PC-9 (cell line): ENCODE measurements at places on chromosomes 12 and 14. TPM values are rescaled to one million over a fixed set of nuclear protein-coding genes. Genes with fewer than 3 reads are reported as not detected.

KCNH5 gene
- 1.4 TPM in 2 replicates for total RNA-seq

DNA sequence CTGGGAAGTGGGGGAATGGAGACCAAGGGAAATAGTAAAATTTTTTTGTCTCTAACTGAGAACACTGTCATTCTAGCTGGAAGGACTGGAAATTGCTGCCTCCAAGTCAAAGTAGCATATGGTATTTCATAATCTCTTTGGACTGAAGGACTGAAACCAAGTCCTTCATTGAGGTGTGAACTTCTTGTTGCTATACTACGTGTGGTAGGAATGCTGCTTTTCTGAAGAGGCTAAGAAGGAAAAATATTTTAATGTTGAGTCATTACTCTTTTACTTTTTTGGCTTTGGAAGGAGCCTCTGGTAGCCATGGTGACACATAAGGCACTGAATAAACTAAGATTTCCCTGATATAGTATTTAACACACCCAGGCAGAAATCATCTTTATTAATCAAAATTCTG lies 465.4 kb downstream of the NPAS3 start:
- H3K4me1 ChIP-seq, result peaks cover 11% of the 10 kb centered on the region
- no peak overlapping the region for H3K4me3 ChIP-seq
- no peaks in the 10 kb centered on the region for H3K27me3 ChIP-seq
- peak; percentile 10 for DNase-seq
- peak overlapping the region; percentile 44 for H3K27ac ChIP-seq
- H3K36me3 ChIP-seq, result no peaks in the 10 kb centered on the region

GRCh38 chr12:123089631-123090353 lies 61.1 kb downstream of the PITPNM2 start:
- no peaks in the 10 kb centered on the region for H3K27me3 ChIP-seq
- peak overlapping the region; percentile 85 for H3K27ac ChIP-seq
- H3K4me1 ChIP-seq, result peaks cover 93% of the 10 kb centered on the region
- H3K4me3 ChIP-seq, result no peak overlapping the region
- H3K36me3 ChIP-seq, result no peaks in the 10 kb centered on the region

GRCh38 chr12:52081263-52081733 lies 1.8 kb downstream of the SMIM41 start:
- H3K27ac ChIP-seq, result no peak overlapping the region
- DNase-seq, result no peak
- H3K4me3 ChIP-seq, result no peak overlapping the region
- H3K4me1 ChIP-seq, result no peaks in the 10 kb centered on the region
- no peaks in the 10 kb centered on the region for H3K36me3 ChIP-seq

DNA sequence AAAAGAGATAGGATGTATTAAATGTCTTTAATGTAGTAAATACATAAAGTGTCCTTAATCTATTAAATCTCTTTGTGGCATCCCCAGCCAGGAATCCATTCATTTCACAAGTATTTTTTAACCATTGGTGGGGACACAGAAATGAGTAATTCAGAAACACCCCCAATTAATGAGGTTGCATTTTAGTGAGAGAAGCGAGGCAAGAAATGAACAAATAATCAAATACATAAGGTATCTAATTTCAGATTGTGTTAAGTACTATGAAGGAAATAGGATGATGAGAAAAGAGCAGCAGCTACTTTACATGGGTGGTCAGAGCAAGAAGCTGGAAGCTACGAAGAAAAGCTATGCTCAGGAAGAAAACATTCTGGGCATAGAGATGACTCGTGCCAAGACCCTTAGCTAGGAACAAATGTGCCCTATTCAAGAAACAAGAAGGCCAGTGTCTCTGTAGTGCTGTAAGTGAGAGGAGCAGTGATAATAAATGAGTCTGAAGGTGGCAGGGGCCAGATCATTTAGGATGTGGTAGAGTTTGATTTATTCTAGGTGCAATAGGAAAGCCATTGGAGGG lies 60.5 kb upstream of the IGF1 start:
- no peak for DNase-seq
- 0 out of 2 replicates have a peak overlapping the region, but pooled peaks have one; percentile 72 for H3K27ac ChIP-seq
- peaks cover 20% of the 10 kb centered on the region for H3K4me1 ChIP-seq
- H3K4me3 ChIP-seq, result no peak overlapping the region
- no peaks in the 10 kb centered on the region for H3K27me3 ChIP-seq

- DNase-seq, result no peak
- H3K4me1 ChIP-seq, result peaks cover 3% of the 10 kb centered on the region; the same call in 1 of the 2 replicates
- H3K36me3 ChIP-seq, result no peaks in the 10 kb centered on the region
- no peak overlapping the region for H3K4me3 ChIP-seq
- H3K27ac ChIP-seq, result no peak overlapping the region; the same call in 1 of the 2 replicates
Measured at GRCh38 chr14:52918486-52918885, 32.4 kb downstream of the FERMT2 start.

GRCh38 chr14:94021416-94022157 lies 4.6 kb upstream of the OTUB2 start:
- DNase-seq, result no peak
- H3K36me3 ChIP-seq, result no peaks in the 10 kb centered on the region
- H3K27me3 ChIP-seq, result no peaks in the 10 kb centered on the region
